A549 treated with RU486 at 1 μM for 4 hours (cell line): ENCODE measurements at places on chromosomes 2 and 18. TPM values are rescaled to one million over a fixed set of nuclear protein-coding genes. Genes with fewer than 3 reads are reported as not detected.

The IL36G gene
- total RNA-seq, result not detected in 5 replicates

The CRYGD gene
- total RNA-seq, result not detected in 5 replicates

The POTEC gene
- total RNA-seq, result not detected in 5 replicates

The DSG1 gene
- not detected in 5 replicates for total RNA-seq
